ENCODE measurements at places on chromosomes 1 and 21. TPM values are rescaled to one million over a fixed set of nuclear protein-coding genes. Genes with fewer than 3 reads are reported as not detected.

PSRC1 gene
- total RNA-seq = 83.5 TPM

DNA sequence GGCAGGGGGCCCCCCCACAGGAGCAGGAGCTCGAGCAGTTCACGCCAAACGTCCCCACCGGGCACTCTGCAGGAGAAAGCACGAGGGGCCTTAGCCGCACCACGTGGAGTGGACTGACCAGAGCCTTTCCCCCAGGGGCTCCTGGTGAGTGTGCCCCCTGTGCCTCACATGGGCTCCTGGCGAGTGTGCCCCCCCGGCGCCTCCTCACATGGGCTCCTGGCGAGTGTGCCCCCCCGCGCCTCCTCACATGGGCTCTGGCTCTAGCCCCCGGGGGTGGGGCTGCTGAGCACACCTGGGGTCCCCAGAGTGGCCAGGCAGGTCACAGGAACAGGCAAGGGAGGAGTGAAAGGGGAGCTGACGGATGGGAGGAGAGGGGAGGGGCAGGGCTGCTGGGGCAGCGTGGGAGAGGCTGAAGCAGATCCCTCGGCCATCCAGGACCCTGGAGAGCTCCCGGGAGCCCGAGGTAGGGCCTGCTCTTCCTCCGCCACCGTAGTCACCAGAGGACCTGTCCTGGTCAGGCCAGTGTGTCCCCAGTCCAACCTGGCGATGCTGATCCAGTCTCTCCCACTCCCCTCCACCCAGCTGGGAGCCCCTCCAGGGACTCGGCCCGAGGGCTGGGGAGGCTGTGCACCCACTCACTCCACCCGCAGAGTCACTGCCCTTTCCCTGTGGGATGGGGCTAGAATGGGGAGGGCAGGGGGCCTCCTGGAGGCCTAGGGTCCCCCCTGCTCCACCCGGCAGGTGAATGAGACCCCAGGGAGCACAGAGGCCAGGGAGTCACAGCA lies 47.6 kb downstream of the ARHGEF16 start:
- peak; percentile 26 for DNase-seq

- no peak for DNase-seq
Observed at GRCh38 chr1:96845464-96845863, 123.9 kb downstream of the PTBP2 start.

DNA sequence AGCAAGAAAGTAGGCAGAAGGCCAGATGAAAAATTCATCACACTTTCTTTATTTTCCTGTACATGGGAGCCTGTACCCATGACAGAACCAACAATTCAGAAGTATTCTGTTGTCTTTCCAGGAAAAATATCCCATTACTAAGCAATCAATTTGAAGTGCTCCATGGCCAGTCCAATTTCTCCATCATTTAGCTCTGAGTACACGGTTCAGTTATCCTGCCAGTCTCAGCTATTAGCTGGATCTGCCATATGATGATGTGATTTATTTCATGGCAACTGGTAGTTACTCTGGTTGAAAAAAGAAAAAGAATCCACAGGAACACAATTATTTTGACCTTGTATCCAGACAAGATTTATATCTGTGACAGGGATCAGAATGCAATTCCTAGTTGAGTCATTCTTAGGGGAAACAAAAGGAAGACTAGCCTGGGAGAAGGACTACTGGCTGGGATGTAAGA lies 70.6 kb upstream of the GORAB start:
- peak; percentile 88 for DNase-seq

Measured in M059J (cell line).